ENCODE measurements at places on chromosomes 7 and 10.

DNA sequence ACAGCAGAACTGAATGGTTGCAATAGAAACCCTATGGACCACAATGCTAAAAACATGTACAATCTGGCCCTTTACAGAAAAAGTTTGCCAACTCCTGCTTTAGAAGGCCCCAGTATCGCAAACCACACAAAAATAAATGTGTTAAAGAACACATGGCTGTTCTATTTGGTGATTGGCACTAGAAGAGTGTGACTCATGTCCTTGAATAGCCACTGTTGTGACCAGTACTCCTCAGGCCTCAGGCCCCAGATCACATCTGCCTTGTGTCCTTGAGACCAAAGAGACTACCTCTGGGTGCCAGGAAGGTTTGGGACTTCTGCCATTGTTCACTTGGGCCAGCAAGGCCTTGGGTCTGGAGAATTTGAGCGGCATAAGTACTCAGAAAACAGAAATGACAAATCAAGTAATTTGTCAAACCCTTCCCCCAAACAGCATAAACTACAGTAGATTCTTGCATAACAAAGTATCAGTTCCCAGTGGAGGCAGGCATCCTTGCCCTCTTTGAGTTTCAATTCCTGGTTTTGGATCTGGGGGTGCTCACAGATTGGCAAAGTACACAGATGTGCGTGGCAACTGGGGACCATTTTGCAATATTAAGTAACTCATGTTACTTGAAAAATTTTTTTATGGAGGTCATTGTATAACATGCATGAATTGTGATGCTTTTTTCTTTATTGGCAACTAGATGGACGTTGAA, 50.2 kb downstream of the MTURN start:
- DNase-seq = no peak

DNA sequence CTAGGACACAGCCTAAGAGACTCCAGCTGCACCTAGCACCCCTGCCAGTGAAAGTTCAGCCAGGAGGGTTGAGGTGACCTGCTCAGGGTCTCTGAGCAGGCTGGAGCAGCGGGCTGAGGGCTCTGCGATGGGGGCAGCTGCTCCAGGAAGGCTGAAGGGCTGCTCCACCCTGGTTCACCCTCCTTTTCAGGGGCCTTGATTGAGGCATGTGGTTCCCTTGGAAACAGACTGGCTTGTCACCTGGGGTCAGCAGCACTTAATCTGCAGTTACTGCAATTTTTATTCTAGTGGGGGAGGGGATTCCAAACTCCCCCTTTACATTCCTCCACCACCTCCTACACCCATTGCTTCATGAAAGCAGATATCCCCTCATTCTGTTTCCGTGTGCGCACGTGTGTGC, 85.3 kb upstream of the UNC5B start:
- DNase-seq = no peak

DNA sequence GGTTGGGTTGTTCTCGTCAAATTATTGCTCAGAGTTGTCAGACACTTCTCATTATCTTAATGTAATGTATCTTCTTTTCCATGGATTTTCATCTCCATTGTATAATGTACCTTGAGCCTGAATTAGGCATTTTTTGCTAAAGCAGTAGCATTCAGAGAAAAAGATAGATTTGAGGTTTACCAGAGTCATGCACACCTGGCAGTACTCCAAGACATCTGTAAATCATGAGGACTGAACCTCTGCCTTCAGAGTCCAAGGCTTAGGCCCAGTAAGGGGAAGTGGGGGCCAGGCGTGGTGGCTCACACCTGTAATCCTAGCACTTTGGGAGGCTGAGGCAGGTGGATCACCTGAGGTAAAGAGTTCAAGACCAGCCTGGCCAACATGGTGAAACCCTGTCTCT, 624.3 kb upstream of the MBL2 start:
- DNase-seq = no peak

GRCh38 chr7:31370609-31371008, 30.1 kb upstream of the NEUROD6 start:
- no peak for DNase-seq

- no peak for DNase-seq
Measured at GRCh38 chr7:94352887-94353286, 41.8 kb upstream of the COL1A2 start.

GRCh38 chr10:59177031-59177797, 771 bp downstream of the PHYHIPL start:
- no peak for DNase-seq

GRCh38 chr10:28619455-28619854, 57.9 kb upstream of the BAMBI start:
- no peak for DNase-seq

DNA sequence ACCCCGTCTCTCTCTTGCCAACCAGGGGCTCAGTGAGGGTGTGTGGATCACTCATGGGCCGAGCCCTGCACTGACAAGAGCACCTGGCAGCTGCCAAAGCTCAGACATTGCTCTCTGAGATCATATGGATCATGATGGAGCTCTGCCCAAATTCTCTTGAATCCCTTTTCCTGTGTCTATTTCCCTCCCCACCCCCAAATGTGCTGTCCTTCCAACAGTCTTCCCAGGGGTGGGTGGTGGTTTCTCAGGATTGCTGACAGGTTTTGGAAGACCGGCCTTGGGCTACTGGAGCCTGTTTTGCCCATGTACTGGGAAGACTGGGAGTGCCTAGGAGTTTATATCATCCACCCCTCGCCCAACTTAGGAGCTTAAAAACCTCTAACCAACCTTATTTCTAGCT, 10.5 kb downstream of the ARHGAP22 start:
- DNase-seq = no peak

- no peak for DNase-seq
Measured at GRCh38 chr10:71790749-71791440, 17.6 kb upstream of the VSIR start.

- DNase-seq = no peak
Measured at GRCh38 chr7:151566897-151567320, 47.2 kb upstream of the RHEB start.

GRCh38 chr7:43396187-43396740, 186.6 kb upstream of the STK17A start:
- DNase-seq = no peak

- no peak for DNase-seq
Measured at GRCh38 chr10:6518791-6519429, 61.2 kb downstream of the PRKCQ start.

GRCh38 chr7:54888067-54888733, 129.2 kb upstream of the SEC61G start:
- DNase-seq = no peak

DNA sequence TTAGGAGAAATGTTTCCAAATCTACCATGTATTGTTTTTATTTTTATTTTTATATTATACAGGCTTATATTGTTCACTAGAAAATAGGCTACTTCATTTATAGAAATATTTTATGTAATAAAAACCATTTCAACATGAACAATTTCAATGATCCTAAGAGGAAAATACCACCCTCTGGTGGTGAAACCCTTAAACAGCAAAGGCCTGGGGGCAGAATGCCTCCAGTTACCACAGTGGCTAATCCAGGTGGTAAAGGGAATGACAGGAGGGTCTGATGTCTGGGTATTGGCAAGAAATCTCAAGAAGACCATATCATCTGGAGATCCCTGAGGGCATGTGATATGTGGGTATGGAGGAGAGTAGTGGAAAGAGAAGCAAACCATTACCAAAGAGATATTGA, 19.3 kb downstream of the MACC1 start:
- no peak for DNase-seq

- DNase-seq = no peak
Measured at GRCh38 chr10:69571618-69572158, 1.5 kb downstream of the NEUROG3 start.

DNA sequence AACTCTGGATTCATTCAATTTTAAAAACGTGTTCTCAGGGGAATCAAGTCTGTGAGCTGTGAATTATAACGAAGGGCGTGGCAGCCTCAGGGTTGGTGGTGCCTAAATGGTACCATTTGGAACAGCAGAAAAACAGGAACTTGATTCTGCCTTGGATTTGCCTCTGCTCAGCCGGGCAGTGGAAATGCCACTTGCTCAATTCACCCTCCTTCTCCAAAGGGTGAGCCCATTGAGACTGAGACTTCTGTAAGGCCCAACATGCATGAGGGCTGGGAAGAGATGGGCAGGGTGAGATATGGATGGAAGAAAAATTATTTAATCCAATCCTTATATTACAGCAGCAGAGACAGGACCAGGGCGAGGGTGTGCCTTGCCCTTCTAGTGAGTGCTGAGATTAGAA, 107.1 kb upstream of the HABP2 start:
- DNase-seq = no peak

GRCh38 chr7:118372530-118372929, 148.0 kb downstream of the ANKRD7 start:
- DNase-seq = no peak

DNA sequence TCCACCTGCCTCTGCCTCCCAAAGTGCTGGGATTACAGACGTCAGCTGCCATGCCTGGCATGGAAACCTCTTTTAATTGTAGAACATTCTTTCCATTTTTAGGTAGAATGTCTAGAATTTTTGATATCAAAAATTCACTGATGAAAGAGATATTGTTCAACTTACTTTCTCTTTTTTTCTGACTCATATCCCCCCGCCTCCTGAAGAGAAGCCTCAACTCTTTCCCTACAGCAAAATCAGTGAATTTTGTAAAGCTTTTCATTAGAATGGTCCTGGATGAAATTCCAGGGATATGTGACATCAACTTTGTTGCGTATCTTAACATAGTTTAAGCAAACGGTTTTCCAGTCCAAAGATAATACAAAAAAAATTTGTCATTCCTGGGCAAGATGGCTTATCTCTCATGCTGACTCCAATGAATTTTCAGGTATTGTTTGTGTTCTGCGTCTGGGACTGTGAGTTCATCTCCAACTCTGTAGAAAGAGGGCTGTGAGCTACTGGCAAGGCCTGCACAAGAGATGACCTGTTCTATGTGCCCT, 256.8 kb downstream of the BMPER start:
- no peak for DNase-seq

- no peak for DNase-seq
Measured at GRCh38 chr7:144842377-144842851, 6.6 kb upstream of the TPK1 start.

DNA sequence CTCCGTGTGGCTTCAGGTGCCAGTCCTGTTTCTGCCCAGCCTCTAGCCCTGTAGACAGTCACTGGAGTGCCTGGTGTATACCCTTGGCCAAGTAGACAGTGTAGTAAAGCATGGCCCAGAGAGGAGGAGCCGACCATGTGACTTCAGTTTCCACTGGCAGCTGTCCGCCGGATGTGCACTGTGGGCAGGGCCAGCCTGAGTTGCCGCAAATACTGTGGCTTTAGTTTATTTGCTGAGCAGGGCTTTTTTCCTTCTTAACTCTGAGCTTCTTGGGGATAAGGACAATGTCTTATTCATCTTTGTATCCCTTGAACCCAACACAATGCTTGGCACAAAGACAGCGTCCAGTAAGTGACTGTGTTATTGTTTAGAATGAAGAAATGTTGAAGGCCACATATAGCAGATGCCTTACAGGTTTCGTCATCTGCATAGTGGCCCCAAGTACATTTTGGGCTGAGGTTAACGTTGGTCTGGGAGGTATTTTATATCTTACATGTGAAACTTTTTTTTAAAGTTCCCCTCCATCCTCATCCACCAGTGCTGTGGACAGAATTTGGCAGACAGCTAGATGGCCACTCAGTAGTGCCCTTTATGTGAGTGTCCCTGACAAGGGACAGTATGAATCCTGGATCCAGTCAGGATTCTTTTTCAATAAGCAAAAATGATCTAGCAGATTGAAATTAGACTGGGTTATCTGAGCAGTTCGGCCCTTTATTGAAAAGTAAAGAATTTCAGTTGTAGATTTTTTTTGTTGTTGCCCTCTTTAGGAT, 40.6 kb downstream of the CYP17A1 start:
- DNase-seq = peak; percentile 59

GRCh38 chr7:9680713-9681112, 1247.3 kb downstream of the NXPH1 start:
- DNase-seq = no peak

GRCh38 chr7:51847461-51848134, 531.0 kb upstream of the COBL start:
- DNase-seq = no peak

DNA sequence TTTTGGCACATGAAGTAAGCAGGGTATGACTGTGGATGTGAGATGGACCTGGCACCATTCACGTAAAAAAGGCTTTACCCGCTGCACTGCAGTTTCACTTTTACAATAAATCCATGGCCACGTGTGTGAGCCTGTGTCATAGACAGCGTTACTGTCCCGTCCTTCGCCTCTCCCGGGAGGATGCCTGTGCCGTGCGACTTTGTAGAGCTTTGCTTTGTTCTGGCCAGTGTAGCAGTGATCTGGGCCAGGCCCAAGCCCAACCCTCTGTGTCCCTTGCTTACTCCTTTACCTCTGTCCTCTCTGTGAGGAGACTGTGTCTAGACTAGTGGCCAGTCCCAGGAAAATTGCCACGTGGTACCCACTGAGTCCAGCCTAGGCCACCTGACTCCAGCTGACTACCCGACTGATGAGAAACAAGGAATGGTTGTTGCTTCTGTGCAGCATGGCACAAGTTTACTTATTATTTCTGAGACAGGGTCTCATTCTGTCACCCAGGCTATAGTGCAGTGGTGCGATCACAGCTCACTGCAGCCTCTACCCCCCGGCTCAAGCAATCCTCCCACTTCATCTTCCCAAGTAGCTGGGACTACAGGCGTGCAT, 48.1 kb downstream of the JAKMIP3 start:
- no peak for DNase-seq

DNA sequence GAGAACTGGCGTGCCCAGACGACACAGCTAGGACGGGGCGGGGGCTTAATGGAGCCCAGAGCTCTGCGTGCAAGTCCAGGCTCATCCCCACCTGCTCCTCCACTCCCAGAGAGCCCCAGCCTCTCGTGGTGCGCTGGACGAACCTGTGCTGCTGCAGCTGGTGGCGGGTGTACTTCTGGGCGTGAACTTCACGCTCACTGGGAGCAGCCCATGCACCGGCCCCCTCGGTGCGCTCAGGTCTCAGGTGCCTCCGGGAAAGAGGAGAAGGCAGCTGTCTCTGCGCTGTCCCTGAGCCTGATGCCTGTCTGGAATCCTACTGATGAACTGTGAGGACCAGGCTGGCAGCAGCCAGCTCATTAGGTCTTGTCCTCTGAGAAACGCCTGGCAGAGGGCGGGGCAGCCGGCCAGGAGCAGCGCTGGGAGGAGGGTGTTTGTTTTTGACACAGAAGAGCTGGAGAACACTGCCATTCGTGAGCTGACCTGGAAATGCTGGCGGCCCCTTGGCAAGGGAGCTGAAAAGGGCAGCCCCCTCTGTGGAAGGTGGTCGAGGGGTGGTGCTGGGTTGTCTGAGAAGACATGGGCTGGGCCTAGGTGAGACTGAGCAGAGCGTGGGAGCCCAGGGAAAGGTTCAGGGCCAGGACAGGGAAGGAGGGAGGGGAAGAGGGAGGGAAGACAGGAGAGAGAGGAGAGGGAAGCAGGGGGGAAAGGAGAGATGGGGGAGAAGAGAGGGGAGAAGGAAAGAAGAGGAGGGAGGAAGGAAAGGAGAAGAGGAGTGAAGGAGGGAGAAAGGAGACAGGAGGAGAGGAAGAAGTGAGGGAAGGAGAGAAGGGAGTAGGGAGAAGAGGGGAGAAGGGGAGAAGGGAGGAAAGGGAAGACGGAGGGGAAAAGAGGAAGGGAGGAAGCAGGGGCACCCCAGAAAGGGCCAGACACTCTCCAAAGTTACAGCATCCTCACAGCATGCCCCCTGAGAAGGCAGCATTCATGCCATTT, 53.5 kb upstream of the TNS3 start:
- no peak for DNase-seq
